Head of caudate nucleus (tissue), 42 donors: ENCODE measurements at places on chromosomes 16 and 17.

- DNase-seq = no peak
Observed at GRCh38 chr16:21101631-21102420, 48.8 kb downstream of the DNAH3 start.

GRCh38 chr16:72051818-72052217, 2.5 kb upstream of the HP start:
- no peak for DNase-seq

DNA sequence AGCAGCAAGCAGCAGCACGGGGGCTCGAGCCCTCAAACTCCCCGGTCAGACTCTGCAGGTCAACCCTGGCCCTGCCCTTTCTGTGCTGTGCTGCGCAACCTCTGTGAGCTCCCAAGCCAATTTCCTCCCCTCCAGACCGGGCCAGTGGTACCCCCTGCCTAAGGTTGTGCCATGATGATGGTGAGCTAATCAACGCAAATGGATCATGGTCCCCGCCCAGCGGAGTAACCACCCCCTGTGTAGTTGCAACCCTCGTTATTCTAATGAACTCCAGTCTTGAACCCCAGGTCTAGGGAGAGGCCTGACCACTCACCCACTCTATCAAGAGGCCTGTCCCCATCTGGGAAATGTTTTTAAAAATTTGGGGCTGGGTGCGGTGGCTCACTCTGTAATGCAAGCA, 201.8 kb upstream of the FOXF1 start:
- no peak for DNase-seq

- no peak for DNase-seq
Observed at GRCh38 chr17:35559495-35560210, 966 bp downstream of the SLFN14 start.
